Inflammatory macrophage treated with lipopolysaccharide for 4 hours (primary cell): ENCODE measurements at places on chromosomes 6 and 20.

DNA sequence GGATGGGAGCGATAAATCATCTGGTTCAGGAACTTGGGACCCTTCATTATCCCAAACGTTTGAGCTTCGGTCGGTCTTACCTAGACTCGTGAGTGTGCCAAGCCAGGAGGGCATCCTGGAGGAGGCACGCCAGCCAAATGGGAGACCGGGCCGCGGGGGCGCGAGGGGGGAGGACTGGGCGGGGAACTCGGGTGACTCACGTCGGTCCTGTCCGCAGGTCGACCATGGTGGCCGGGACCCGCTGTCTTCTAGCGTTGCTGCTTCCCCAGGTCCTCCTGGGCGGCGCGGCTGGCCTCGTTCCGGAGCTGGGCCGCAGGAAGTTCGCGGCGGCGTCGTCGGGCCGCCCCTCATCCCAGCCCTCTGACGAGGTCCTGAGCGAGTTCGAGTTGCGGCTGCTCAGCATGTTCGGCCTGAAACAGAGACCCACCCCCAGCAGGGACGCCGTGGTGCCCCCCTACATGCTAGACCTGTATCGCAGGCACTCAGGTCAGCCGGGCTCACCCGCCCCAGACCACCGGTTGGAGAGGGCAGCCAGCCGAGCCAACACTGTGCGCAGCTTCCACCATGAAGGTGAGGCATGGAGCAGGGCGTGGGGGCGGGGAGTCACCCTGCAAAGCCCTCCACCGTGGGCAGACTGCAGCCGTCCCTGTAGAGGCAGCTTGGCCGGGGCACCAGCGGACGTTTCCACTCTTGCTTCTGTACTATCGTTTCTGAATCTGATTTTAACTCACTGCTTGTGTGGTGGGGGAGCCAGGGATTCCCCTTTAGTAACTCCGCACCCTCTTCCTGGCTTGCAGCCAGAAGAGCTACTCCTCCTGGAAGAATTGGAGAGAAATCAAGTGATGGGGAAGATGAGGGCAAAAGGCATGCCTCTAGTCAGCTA is 2.7 kb downstream of the BMP2 start:
- no peak for DNase-seq

DNA sequence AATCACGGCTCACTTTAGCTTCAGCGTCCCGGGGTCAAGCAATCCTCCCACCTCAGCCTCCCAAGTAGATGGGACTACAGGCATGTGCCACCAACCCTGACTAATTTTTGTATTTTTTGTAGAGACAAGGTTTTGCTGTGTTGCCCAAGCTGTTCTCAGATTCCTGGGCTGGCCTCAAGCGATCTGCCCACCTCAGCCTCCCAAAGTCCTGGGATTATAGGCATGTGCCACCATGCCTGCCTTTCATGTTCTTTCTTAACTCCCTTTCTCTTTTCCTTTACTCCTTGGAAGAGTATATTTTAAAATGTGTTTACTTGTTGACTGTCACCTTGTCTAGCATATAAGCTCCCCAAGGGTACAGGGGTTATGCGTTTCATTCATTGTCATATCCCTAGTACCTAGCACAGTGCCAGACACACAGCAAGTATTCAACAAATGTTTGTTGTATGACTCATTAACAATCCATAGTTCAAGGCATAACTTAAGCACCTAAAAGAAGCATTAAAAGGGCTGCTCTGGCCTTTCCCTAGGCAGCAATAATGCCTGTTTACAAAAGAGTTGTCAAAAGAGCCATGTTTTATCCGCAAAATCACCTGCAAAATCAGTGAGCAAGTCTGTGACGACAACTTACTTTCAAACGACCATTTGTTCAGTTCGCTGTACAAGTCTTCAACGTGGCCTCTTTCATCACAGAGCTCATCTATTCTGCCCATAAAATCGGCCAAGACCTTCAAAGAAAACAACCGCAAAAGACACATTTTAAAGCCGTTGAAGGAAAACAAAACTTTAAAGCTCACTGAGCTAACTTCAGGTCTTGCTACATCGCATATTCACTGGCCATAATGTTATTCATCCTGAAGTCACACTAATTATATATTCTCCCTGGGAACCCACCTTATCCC is 4.6 kb downstream of the CYP24A1 start:
- DNase-seq: no peak

- DNase-seq: no peak
Measured at GRCh38 chr20:50876816-50877215, 54.4 kb downstream of the ADNP start.

GRCh38 chr20:22525821-22526220 is 58.6 kb downstream of the FOXA2 start:
- DNase-seq: no peak

DNA sequence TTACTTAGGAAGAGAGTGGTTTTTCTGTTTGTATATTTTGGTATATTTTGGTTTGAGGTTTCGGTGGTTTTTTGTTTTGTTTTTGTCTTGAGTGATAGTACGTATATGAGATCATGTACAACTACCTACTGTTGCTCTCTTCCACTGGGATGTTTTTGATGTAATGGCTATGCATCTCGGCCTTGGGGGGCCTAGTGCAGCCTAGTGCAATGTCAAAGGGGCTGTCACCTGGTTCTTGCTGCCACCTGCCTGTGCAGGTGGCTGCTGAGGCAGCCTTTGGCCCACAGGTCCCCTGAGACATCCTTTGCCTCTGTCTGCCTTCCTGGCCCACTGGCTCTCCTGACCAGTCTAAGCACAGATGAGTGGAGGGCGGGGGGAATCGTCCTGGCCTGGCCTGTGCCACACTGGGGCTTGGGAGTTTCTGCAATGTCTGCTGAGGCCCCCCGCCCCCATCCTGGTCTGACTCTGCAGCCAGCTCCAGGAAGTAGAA is 546.6 kb downstream of the CD83 start:
- DNase-seq: no peak

DNA sequence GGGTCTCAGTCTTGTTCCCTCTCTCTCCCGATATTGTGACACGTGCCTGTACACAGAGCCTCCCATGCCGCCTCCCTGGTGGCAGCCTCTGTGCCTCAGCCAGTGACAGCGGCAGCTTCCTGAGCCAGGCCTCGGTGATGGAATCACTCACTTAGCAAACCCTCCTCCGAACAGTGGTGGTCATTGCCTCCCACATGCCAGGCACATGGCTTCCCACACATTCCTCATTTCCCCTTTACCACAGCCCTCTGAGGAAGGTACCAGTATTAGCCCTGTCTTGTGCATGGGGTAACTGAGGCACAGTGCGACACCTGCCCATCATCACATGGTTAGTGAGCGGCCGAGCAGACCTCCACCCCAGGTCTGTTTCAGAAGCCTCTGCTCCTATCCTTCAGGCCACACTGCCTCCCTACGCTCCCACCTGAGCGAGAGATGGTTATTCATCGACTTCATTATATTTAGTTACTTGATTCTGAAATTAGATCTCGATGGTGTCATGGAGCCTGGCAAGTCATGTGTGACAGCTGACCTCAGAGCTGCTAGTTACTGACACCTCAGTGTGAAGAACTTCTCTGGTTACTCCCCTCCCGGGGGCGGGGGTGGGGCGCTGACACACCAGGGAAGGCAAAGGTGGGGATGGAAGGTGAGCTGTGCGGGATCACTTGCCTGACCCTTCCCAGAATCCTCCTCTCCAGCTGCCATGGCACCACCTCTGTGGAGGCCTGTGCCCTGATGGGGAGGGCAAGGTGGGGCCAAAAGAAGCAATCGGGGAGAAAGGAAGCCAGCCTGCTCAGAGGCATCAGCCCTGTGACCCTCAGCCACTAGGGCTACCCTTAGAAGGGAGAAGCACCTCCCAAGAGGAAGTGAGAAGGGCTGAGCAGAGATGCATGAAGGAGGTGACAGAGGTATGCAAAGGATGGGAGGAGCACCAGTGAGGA is 17.9 kb downstream of the MDGA1 start:
- DNase-seq: peak; percentile 73

GRCh38 chr6:8218861-8219260 is 116.5 kb upstream of the EEF1E1 start:
- DNase-seq: no peak

- DNase-seq: no peak
Measured at GRCh38 chr6:164379795-164380194, 929.6 kb downstream of the C6orf118 start.

- no peak for DNase-seq
Measured at GRCh38 chr20:42309050-42309449, 690.9 kb upstream of the CHD6 start.

- DNase-seq: no peak
Measured at GRCh38 chr20:54063992-54064676, 6.3 kb downstream of the BCAS1 start.

DNA sequence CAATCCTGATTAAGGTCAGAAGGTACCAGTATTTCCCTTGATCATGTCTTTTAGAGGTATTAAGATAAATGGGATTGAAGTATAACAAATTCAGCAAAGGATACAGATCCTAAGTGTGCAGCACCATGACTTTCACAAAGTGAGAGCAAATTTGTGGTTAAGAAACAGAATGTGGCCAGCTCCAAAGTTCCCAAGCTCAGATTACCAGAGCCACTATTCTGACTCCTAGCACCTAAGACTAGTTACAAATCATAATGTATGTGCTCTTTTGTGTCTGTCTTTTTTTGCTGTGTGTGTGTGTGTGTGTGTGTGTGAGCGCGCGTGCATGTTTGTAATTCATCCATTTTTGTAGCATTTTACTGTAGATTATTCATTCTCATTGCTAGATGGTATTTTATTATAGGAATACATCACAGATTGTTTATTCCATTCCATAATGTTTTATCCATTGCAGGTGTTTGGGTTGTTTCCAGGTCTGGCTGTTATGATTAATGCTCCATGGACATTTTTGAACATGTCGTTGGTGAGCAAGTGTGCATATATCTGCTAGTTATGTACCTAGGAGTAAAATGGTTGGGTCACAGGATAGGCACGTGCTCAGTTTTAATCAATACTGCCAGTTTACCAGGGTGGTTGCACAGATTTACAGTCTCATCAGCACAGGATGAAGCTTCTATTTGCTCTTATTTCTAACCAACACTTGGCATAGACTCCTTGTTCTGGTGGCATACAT is 314.0 kb upstream of the JAG1 start:
- no peak for DNase-seq

DNA sequence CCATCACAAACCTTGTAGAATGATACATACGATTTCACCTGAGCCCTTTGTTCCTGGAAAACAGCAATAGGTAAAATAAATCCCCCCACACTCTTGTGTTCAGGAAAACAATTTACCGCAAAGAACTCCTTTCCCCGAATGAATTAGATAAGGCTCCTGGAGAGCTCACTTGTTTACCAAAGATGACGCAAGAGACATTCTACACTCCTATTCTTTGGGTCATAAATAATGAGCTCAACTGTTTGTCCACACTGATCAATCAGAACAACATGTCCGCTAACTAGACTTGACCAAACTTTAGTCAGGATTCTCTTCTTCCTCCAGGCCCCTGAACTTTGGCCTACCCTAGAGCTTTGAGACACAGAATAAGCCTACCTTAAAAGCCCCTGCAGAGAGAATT is 271.9 kb upstream of the OPRM1 start:
- DNase-seq: no peak

- no peak for DNase-seq
Measured at GRCh38 chr6:129110690-129111343, 227.9 kb downstream of the LAMA2 start.

DNA sequence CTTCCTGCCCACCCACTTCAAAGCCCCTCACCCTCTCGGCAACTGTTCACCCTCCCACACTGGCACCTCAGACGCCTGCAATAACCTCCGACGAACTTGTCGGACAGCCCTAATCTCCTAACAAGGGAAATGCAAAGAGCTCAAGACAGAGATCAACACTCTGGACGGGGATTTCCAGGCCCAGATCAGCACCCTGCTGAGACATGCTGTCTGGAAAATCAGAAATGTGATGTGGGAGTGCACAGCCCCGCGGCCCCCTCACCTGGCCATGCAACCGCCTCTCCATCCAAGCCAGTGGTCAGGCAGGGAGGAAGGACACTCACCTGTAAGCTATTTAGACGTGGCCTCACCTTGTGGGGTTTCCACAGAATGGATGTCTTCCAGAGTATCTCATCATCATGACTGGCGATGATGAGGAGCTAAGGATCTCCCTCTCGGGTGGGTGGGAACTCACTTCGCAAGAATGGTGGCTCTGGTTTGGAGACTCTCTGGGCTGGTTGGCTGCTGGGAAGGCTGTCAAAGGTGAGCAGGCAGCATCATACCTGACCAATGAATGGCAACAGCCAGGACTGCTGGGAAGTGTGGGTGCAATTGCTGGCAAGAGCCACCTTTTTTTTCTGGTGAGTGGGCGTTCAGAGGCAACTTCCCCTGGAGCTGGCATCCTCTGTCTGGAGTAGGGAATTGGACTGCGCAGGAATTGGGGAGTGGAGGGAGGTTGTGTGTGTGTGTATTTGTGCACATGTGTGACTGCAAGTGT is 28.1 kb upstream of the ADTRP start:
- DNase-seq: no peak

GRCh38 chr6:134564705-134565104 is 246.8 kb upstream of the SGK1 start:
- DNase-seq: no peak

GRCh38 chr20:9195031-9195430 is 126.1 kb downstream of the PLCB4 start:
- no peak for DNase-seq

GRCh38 chr6:16799279-16800193 is 38.3 kb upstream of the ATXN1 start:
- no peak for DNase-seq

- peak; percentile 84 for DNase-seq
Measured at GRCh38 chr20:63553251-63553932, 567 bp upstream of the FNDC11 start.

GRCh38 chr6:156797901-156798735 is 20.9 kb downstream of the ARID1B start:
- no peak for DNase-seq

DNA sequence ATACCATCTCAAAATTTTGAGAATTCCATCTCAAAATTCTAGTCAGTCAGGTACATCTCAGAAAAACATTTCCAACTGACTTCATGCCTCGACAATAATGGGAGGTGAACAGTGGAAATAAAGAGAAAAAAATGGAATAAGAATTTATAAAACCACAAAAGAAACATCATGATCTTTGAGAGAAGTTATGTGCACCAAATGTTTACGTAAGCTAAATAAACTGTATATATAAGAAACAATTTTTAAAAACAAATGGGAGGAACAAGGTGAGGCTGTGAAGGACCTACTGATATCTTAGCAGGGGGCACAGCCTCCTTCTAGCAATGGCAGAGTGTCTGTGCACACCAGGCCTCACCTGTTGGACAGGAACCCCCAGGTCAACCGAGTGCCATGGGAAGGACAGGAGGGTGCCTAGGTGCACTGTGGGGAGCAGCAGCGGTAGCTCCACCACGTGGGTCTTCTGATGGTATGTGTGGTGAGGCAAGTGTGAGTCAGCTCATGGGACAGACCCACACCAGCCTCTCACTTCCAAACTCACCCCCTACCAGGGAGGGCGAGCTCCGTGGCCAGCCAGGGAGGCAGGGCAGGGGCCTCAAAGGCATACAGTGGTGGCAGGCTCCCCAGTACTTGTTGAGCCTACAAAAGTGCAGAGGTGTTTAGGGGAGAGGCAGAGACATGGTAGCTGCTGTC is 23.2 kb downstream of the DIDO1 start:
- no peak for DNase-seq

DNA sequence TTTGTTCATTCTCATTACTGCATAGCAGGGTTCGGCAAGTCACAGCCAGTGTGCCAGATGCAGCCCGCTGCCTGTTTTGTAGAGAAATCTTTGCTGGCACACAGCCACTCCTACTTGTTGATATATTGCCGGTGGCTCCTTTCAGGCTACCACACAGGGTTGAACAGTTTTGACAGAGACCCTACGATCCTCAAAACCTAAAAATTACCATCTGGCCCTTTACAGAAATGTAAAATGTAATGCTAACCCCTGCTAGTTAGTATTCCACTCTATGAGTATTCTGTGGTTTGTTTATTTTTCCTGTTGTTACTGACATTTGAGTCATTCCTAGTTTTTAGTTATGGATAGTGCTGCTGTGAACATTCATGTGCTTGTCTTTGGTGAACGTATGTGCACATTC is 11.5 kb downstream of the DHX35 start:
- DNase-seq: no peak
